Stimulated activated CD4-positive, alpha-beta T cell treated with anti-CD3 and anti-CD28 coated beads, Interleukin-2, amount 100 ng/mL, for 24 hours (primary cell): ENCODE measurements at places on chromosomes 5 and 9.

GRCh38 chr9:89375191-89375760 lies 57.0 kb downstream of the SECISBP2 start:
- DNase-seq = no peak

DNA sequence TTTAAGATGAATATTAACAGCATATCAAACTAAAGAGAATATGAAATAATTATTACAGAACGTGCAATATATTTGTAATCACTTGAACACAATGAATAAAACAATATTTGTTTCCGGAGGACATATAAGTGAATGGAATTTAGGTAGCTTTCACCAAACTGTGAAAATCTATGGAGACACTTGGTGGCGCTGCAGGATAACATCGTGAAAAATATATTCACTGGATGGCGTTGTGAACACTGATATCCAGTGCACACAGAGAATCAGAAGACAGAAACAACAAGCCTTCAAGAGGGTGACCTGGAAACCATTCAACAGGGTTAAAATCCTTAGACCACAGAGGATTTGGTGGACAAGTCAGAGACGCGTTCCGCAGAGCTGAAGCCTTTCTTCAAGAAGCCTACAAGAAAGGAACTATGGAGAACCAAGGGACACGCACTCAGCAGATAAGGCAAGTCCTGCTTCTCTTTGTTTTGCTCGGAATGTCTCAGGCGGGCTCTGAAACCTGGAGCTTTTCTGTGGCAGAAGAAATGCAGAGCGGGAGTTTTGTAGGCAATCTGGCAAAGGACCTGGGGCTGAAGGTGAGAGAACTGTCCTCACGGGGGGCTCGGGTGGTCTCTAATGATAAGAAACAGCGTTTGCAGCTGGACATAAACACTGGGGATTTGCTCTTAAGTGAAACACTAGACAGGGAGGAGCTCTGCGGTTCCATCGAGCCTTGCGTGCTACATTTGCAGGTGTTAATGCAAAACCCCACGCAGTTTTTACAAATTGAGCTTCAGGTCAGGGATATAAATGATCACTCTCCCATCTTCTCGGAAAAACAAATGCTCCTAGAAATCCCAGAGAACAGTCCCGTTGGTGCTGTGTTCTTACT lies at the start of gene PCDHB11:
Gene PCDHB11 (plus strand): TSS at position 269 of the 877 bp plus-strand sequence. CDS start 148 bp downstream, at position 417.
- DNase-seq = no peak

- no peak for DNase-seq
These were observed 51.6 kb upstream of the LIFR start for GRCh38 chr5:38607930-38608564.

GRCh38 chr5:172541099-172541772 lies 86.9 kb upstream of the SH3PXD2B start:
- DNase-seq = no peak

- DNase-seq = no peak
These were observed 23.6 kb upstream of the SARDH start for GRCh38 chr9:133761641-133762248.

DNA sequence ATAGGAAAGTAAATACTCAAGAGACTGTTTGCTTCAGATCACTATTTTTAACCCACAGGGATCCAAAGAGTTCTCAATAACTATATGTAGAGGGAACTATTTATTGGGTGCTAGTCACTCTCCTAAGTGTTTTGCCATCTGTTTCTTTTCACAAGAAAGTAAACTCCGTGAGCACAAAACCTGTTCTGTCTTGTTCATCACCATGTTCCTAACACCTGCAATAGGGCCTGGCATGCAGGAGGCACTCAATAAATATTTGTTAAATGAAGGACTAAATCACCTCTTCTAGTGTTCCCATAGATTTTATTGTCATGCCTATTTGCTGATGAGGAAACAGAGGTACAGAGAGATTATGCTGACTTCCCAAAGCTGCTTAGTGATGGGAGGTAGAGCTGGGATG lies 118.2 kb downstream of the VCAN start:
- no peak for DNase-seq

- no peak for DNase-seq
These were observed 79.8 kb downstream of the LMX1B start for GRCh38 chr9:126693428-126693944.

GRCh38 chr9:124124729-124125650 lies 113.4 kb downstream of the LHX2 start:
- DNase-seq = no peak

DNA sequence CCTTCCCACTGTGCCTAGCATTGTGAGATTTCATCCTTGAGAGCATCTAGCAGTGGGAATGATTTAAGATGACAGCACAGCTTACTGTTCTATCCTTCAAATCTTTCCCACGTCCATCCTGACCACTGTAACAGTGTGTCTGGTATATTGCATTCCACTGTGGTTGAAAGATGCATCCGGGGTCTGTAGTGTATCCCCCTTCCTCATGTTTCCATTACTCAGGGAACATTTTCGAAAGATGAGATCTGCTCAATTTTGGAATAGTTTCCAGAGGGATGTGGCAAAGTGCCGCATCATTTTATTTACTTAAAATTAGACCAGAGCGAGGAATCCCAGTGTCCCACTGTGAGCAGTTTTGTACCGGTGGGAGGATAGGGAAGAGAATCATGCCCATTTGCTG lies 407.1 kb upstream of the PAPPA start:
- DNase-seq = no peak

- no peak for DNase-seq
These were observed 228.6 kb upstream of the MPDZ start for GRCh38 chr9:13508086-13508485.

DNA sequence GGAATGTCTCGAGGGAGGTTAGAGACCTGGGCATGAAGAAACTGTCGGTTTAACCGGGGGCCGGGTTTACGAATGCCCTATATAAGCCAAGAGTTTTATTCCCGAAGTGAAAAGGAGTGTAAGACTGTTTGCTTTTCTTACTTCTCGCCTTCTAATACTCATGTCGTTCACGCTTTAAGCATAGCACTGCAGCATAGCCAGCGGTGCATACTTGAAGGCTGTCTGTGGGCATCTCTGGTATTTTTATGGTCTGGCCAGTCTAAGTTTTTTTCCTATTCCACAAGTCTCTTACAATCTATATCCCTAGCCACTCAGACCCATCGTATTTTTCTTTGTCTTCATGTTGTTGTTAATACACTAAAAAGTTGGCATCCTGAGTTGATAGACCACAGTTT lies 1.2 kb downstream of the UHRF2 start:
- no peak for DNase-seq

GRCh38 chr9:98479967-98480847 lies 224.8 kb upstream of the TBC1D2 start:
- DNase-seq = no peak

DNA sequence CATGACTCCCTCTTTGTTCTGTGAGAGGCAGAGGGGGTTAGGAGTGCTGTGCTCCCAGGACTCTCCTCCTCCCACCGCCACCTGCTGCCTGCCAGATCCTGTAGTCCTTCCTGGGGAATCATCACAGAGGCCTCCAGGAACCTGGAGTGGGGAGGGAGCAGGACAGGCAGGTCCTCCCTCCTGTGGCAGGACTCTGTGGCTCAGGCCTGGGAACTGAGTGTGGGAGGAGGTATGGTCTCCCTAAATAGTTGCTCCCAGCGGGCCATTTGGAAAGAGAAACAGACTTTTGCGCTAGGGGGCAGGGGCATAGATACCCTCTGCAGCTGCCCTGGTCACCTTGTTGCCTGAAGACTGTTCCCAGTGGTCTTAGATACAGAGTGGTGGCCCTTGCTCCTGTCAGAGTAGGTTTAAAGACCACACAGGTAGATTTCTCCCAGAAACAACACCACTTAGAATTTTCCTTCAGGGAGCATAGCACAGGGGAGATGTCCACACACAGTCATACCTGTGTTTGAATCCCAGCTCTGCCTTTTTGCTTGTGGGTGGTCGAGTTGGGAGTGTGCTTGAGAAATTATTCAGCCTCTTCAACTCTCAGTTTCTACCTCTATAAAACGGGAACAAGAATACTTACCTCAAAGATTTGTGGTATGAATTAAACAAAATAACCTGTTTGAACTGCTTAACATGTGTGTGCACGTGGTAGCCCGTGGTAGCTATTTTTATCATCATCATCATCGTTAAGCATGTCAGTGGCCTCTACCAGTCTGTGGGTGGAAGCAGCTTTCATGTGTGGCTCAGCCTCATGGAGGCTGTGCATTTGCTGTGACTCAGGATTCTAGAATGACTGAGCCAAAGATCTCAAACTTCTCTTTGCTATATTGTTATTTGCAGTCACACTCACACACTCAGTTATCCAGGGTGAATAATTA lies 55.8 kb downstream of the SLC22A5 start:
- peak; percentile 66 for DNase-seq

- no peak for DNase-seq
These were observed 201.1 kb upstream of the MVB12B start for GRCh38 chr9:126125577-126125976.

GRCh38 chr5:60183881-60184280 lies 290.4 kb upstream of the PDE4D start:
- DNase-seq = no peak

- DNase-seq = no peak
These were observed 133.7 kb downstream of the DMAC1 start for GRCh38 chr9:7665874-7666273.

GRCh38 chr5:114369680-114370417 lies 8.0 kb downstream of the KCNN2 start:
- DNase-seq = no peak

GRCh38 chr5:73694089-73694488 lies 68.1 kb downstream of the ARHGEF28 start:
- no peak for DNase-seq

DNA sequence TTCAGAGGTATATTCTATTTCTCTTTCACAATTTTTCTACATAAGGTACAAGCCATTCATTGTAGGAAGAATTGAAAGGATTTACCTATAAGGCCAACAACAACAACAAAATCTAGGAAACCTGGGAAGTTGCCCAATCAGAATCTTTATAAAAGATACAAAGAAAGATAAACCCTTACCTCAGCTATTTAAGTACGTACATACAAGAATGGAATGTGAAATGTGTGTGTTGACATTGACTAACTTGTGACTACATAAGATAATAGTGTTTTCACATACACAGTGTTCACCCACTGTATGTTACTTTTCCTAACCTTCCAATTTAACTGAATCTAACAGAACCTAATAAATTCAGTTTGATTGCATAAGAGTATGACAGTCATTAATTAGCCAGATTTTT lies 154.1 kb downstream of the ADAMTS6 start:
- DNase-seq = no peak

- no peak for DNase-seq
These were observed 310.4 kb downstream of the ACTL7B start for GRCh38 chr9:108545436-108545835.

DNA sequence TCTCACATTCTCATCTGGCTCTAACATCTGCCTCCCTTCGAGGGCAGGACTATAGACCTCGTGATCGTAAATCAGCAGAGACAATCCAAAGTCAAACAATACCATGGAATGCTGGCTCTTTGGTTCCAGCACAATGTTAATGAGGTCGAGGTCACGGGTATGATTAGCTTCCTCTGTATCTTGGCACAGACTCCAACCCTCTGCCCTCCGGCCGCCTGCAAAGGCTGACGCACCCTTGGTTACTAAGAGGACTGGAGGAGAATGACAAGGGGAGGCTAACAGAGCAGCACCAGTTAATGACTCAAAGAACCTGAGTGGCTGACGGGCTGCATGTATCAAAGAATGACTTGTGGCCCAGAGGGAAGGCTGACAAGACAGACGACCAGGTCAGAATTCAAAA lies 10.1 kb downstream of the LHFPL2 start:
- DNase-seq = no peak

- DNase-seq = no peak
These were observed 1.0 kb upstream of the MAMDC4 start for GRCh38 chr9:136850866-136851775.

GRCh38 chr5:37847978-37848425 lies 8.2 kb upstream of the GDNF start:
- no peak for DNase-seq

GRCh38 chr9:69386651-69387050 lies 61.6 kb downstream of the ENTREP1 start:
- DNase-seq = no peak

GRCh38 chr9:85212887-85213286 lies 528.9 kb downstream of the AGTPBP1 start:
- no peak for DNase-seq

DNA sequence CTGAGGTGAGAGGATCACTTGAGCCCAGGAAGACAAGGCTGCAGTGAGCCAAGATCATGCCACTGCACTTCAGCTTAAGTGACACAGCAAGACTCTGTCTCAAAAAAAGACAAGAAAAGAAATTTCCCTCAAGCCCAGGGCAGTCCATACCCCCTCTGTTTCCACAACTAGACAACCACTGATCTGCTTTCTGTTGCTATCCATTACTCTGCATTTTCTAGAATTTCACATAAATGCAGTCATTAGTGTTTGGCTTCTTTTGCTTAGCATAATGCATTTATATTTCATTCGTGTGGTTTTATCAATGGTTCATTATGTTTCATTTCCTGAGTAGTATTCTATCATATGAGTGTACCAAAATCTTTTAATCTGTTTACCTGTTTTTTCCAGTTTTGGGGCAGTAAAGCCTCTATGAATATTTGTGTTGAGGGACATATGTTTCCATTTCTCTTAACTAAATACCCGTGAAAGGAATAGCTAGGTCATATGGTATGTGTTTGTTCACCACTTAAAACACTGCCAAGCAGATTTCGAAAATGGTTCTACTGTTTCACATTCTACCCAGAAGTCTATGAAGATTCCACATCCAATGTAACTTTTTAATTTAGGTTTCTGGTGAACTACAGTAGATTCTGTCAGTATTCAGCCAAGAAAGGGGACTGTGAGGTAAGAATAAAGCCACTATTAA lies 271.8 kb downstream of the ZNF608 start:
- DNase-seq = no peak

DNA sequence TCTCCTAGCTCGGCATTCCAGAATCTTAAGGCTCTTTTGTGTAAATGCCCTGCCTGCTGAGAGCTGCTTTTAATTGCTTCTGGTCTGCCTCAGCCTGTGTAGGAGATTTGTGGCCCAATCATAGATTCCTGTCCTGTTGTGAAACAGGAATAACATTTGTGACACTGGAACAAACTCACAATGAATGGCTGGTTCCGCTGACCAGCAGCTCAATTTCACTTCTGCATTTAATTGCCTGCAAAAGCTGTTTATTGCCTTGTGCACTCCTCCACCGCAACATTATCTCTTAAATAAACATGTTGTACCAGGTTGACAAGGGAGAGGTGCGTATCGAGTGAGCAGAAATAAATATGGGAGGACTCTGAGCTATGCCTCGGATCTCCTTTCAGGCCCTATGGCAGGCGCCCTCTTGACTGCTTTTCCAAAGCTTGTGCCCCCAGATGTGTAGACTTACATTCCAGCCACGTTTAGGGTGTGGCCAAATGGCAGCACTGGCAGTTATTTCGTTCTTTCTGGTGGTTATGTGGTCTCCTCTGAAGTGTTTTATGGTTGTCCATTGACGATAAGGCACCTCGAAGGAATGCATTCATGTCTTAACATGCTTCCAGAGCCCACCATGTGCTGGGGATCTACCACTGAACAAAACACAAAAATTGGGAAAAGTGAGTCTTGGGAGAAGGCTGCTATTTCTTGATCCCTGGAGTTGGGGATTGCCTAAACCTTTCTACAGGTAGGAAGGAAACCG lies 58.1 kb downstream of the DMRT1 start:
- DNase-seq = no peak

DNA sequence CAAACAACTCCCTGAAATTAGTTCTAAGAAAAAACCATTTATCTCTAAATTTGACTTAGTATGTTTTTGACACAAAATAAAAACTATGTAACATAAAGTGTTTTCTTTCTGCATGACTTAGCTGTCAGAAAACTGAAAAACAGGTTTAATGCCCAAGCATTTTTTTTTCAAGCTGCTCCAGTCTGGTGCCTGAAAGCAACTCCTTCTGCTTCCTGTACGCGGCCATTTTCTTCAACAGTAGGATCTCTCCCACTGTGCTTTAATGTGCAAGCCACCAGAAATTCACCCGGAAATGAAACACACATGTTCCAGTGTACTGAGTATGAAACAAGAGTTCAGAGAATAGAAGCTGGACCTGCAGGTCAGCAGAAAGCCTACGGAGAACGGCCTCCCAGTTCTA lies 161.2 kb downstream of the MED27 start:
- no peak for DNase-seq
